ENCODE measurements at places on chromosomes 5 and 9.

GRCh38 chr5:143585970-143586369, 182.5 kb upstream of the NR3C1 start:
- DNase-seq, result no peak

GRCh38 chr9:105148328-105149006, 96.0 kb upstream of the SLC44A1 start:
- no peak for DNase-seq

DNA sequence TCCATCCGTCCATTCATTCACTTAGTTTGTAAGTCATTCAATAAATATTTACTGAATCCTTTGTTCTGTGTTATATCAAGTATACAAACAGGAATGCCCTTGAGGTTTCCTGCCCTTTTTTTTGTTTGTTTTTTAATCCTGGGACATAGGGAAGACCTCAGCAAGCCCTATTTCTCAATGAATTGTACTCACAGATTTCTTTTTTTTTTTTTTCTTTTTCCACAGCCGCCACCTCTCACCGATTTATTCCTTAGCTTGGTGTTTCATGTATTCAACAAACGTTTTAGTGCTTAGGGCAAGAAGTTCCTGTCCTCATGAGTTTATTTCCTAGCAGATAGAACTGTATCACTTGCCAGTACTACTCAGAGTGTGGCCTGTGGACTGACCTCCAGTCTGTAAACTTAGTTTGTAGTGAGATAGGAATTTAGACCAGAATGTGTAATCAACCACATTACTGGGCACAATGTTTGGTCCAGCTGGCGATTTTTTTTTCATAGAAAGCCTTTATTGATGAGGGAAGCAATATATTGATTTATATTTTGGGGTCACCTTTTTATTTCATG, 35.4 kb upstream of the C5orf47 start:
- DNase-seq, result no peak

DNA sequence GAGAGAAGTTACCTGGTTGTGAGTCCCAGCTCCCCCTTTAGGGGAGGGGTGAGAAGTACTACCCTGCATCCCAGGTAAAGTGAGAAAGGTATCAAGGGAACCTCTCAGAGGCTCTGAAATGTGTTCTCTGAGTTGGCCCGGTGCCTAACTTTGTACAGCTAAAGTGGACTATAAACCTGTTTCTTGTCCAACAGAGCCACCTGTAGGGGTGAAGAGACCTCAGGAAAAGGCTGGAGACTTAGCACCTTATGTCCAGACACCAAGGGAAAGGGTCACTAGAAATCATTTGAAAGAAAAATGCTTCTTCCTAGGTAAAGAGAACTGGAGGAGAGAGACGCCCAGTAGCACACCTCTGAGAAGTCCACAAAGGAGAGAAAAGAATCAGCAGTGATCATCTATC, 108.3 kb upstream of the KIF2A start:
- DNase-seq, result no peak

GRCh38 chr5:126987271-126987899, 43.0 kb downstream of the MARCHF3 start:
- no peak for DNase-seq

DNA sequence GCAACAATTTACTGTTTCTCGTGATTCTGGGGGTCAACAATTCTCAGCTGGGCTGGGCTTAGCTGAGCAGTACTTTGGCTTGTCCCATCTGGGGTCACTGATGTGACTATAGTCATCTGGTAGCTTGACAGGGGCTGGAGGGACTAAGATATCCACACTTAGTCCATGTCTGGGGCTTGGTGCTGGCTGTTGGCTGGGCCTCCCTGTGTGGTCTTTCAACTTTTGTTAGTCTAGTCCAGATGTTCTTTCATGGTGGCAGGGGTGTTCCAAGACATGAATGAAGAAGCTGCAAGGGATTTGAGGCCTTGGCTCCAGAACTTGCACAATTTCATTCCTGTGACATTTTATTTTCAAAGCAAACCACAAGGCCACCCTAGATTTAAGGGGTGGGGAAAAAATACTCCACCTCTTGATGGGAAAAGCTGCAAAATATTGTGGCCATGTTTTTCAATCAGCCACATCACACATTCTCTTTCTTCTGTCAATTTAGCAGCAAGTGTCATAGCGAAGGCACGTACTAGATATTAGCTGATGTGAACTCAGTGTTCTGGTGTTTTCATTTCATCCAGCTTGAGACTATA, 59.2 kb downstream of the TSSK1B start:
- no peak for DNase-seq

- no peak for DNase-seq
Observed at GRCh38 chr5:80125022-80125961, 90.1 kb downstream of the THBS4 start.

- no peak for DNase-seq
Observed at GRCh38 chr9:21967702-21968101, 26.5 kb downstream of the CDKN2A start.

DNA sequence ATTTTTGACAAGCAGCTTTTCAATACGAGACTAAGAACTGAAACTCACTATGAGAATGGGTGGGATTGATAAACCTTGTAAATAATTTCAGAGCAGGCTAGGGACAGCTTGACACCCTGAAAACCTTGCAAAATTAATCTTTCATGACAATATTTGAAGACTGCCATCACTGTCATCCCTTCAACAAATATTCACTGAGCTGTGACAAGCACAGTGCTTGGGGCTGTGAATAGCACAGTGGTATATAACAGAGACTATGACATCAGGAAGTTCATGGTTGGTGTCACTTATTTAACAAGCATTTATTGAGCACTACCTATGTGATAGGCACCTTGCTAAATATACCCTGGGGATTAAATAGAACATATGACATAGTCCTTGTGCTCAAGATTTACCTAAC, 741.0 kb upstream of the RIOK2 start:
- DNase-seq, result no peak

DNA sequence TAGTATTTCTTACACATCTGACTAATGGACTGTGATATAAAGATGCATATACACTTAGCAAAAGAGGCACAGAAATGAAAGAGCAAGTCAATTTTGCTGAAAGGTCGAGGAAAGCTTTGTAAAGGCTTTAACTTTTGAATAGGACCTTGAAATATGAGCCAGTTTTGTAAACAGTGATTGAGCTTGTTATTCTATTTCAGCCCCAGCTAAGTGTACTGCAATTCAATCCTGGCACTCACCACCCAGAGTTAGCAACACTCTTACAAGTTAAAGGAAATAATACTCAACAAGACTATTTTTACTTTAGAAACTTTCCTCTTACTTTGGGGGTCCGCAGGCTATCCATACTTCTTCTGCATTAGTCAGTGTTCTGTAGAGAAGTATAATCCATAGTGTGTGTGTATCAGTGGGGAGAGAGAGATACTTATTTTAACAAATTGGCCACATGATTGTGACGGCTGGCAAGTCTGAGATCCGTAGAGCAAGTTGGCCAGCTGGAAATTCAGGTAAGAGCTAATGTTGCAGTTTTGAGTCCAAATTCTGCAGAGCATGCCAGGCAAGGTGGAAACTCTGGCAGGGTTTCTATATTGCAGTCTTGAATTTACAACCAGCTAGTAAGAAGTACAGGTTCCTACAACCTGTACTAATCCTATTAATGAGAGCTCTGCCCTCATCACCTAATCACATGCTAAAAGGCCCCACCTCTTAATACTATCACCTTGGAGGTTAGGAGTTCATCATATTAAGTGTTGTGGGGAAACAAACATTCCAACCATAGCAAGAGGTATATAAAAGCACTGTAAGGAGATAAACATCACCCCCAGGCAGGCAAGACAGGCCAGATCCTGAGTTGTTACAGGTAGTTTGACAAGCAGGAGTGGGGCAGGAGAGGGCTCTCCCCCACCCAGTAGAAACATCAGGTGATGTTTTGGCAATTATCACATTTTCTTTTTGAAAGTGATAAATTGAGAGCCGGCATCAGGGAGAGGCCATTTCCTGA, 33.6 kb downstream of the IL7R start:
- DNase-seq, result no peak

DNA sequence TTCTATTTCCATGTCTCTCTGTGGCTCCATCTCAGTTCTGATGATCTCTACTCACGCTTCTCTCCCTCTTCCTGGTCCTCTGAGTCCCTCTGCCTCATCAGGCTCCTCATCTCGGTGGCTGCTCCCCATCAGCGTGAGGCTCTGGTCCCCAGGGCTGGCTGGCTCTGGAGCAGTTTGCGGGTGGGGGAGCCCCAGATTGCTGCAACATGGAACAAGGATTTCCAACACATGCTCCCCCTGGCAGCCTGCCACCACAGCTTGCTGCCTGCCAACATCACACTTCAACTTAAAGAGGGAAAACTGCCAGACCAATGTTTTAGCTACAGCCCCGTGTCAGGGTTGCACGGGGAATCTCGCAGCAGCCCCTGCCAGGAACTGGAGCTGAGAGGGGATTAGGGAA, 77.2 kb upstream of the NEK6 start:
- DNase-seq, result no peak

DNA sequence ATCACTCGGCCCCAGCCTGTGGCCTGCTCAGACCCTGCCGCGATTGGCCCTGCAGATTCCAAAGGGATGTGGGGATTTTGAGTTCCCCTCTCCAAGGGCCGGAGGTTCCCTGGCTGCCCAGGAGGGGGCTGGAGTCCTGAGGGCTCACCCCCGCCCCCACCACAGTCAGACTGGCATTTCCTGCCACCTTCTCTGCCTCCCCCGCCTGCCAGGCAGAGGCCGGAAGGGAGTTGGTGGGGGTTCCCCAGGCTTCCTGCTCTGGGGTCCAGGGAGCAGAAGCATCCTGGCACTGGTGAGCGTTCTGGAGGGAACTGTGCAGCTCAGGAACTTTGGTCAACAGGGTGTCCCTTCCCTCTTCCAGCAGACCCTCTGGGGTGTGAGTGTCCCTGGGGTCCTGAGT, 70.6 kb downstream of the RXRA start:
- DNase-seq, result peak; percentile 87

DNA sequence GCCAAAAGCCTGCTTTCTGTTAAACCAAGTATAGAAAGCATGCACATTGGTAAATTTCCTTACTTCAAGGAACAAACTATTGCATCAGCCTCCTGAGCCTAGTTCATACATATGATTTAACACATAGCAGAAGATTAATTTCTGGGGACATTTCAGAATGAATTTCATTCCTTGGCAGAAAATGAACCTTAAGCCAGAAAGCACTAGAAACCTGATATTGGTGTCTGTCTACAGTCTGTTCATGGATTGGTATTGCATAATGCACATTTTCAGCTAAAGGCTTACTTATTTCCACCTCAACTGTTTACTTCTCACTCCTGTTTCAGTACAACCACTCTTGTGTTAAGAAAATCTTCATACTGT, 1471.8 kb upstream of the NUDT12 start:
- DNase-seq, result no peak

DNA sequence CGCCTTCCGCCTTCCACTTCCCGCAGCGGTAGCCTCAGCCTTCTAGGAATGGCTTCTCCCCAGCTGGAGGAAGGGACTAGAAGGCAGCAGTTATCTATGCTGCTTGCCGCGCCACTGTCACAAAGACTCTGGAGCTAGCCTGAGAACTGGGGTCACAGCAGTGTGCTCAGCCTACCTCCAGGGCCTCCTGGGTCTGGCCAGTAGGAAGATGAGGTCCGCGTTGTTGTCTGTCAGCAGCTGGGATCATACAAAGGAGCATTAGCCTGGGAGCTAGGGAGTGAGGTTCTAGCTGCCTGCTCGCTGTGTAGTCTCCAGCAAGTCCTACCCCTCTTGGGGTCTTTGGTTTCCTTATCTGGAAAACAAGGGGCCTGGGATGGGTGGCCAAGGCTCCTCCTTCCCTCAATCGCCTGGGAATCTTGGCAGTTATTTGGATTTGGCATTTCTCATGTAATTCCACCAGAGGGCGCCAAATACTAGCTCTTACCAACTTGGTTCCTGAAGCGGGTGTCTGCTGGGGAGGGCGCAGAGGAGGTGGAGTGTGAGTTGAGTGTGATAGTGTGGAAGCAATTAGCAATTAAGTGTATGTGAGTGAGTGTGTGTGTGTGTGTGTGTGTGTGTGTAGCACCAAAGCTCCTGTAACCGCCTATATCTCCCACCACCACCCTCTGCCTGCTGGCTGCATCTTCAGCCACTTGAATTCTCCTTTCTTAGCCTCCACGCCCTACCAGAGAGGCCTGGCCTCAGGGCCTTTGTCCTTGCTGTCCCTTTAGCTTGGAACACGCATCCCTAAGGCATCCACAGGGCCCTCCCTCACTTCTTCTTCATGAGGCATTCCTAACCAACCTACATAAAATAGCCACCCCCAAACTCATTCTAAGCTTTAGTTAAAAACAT, 97.1 kb downstream of the ENTREP1 start:
- peak; percentile 70 for DNase-seq

GRCh38 chr5:133026664-133027153, 360 bp upstream of the ZCCHC10 start:
- no peak for DNase-seq

- no peak for DNase-seq
Observed at GRCh38 chr9:137738703-137739102, 119.9 kb downstream of the EHMT1 start.

DNA sequence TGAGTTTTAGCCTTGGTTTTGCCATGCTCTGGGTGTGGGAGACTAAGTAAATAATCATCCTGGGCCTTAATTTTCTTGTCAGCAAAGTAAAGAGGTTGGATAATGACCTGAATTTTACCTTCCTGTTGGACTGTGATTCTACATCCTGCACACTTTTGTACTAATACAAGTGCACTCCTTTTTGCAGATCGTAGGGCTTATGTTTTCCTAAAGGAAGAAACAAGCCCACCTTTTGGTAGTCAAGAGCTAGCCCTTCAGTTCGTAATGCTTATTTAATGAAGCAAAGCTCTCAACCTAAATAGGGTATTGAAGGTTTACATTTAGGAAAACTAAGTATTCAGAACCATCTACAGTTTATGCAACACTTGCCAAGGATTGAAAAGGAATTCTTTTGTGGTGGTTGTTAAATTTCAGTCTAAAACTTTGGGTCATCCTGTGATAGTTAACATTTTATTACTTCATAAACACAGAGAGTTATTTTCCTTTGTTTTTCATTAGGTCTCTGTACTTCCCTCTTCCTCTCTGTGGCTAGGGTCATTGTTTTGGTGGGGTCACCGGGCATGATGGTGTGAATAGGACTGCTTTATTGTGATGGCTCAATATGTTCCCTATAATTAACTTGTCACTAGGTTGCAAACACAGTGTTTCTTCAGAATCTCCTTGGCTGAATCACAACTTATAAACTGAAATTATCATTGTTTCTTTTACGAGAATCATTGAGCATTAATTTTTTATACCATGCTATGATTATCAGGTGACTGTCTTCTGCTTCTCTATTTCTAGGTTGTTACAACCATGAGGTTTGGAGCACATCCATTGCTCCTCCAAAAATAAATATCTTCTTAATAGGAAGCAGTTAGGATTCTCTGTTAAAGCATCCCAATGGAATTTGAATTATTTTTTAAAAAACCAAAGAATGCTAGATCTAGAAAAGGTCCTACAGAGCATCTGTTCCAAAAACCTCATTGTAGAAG, 28.5 kb downstream of the SPINK5 start:
- DNase-seq, result no peak

GRCh38 chr9:110048976-110049698, 158.8 kb downstream of the C9orf152 start:
- DNase-seq, result peak; percentile 72

GRCh38 chr5:151082282-151082902, 1.6 kb upstream of the TNIP1 start:
- peak; percentile 61 for DNase-seq

DNA sequence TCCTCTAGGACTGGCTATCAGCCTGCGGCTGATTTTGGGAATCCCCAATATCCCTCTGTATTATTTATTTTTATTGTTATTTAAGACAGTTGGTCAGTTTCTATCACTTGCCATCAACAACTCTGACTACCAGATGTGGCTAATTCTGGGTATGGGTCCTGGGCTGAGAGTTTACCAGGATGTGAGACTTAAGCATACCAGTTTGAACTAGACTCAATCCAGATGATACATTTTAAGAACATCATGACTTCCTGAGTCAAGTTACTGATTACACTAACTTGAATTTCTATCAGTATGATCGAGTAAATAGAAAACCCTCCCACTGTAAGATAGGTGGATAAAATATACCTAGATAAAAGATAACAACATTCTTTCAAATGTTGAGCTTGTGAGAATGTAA, 634.0 kb downstream of the MAT2B start:
- DNase-seq, result no peak
